Activated naive CD8-positive, alpha-beta T cell treated with anti-CD3 and anti-CD28 coated beads, Interleukin-2, amount 50 U/mL, for 24 hours (primary cell): ENCODE measurements at places on chromosomes 7 and 10.

DNA sequence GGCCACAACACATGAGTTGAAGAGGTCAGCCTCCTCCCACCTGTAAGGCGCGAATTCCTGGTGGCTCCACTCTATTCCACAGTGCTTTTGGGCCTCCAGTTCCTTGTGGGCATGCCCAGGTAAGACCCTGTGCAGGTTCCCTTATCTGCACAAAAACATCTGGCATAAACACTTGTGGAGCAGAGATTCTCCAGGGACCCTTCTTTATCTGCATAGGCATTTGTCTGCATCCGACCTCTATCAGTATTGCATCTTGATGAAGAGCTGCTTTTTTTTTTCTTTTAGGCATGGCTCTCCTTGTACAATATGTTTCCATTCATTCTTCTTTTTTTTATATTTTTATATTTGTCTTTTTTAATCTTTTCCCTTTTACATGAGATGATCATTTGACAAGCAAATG is 58.4 kb downstream of the ANKMY2 start:
- no peak for DNase-seq

DNA sequence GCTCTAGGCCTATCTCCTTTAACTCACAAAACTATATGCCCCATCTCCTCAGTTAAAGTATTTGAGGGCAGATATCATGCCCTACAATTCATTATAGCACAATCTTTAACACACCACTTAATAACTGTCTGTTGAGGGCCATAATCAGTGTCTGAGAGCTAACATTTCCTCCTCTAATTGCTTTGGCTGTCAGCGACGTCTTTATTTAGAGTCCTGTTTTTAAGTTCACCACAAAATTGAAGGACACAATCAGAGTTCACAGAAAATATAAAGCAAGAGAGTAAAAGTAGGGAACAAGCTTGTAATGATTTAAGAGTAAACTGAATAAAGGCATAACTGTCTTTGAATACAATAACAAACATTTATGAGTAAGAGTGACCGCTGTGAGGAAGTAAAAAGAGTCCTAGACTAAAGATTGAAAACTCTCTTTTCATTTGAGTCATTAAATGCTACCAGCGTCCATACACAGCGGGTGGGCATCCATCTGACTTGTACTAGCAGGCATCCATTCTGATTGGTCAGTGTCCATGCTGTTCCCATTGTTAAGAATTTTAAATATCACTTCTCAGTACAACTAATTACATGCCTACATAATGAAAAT is 38.4 kb upstream of the ABCB4 start:
- no peak for DNase-seq

GRCh38 chr10:3813986-3814837 is 29.2 kb upstream of the KLF6 start:
- DNase-seq, result no peak

GRCh38 chr7:24440892-24441291 is 132.4 kb upstream of the PALS2 start:
- DNase-seq, result no peak

DNA sequence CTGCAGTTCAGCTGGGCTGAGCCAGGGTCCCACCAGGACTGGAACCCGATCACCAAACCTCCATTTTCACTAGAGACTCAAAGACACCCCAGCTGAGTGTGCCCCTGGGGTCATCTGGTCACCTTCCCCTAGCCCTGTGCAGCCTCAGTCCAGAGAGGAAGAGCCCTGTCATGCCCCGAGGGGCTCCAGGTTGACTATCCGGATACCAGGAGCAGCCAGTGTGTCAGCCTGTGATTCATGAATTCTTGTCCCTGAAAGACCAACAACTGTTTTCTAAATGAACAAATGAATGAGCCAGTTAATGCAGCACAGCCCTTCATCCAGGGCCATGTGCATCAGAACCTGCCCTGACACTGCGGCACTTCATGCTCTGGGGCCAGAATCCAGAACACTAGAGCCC is 201.9 kb upstream of the TCERG1L start:
- DNase-seq, result no peak

GRCh38 chr10:11813177-11813576 is 10.0 kb upstream of the PROSER2 start:
- DNase-seq, result no peak

GRCh38 chr7:88243345-88243909 is 23.6 kb upstream of the SRI start:
- no peak for DNase-seq

GRCh38 chr7:1611708-1612241 is 41.9 kb upstream of the PSMG3 start:
- no peak for DNase-seq

- DNase-seq, result no peak
Observed at GRCh38 chr7:33872870-33873269, 32.5 kb upstream of the BMPER start.

DNA sequence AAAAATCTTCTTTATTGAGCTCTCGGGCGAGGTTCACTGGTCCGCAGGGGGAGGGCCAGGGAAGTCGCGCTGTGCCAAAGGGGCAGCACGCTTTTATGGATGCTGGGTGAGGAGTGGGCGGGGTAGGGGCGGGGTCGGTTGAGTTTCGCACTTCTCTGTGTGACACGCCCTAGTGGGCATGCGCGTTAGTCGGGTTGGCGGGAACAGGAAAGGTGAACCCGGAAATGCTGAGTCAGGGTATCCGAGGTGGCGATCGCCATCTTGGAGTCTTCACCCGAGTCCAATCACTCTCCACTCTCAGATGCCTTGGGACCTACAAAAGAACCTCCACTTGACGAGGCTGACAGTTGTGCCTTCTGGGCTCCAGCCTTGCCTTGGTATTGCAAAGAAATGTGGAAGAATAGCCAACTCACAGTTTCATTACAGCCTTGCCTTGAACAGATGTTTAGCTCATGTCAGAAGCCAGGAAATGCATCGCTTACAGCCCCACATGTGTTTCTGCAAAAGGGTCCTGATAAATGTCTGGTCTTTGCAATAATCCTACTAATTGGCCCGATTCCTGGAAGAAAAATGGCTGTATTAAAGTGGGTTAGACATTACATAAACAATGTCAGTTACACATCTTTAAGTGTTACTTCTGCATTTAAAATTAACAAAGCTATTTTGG is 64.1 kb downstream of the AHR start:
- DNase-seq, result no peak

GRCh38 chr7:11170175-11170574 is 196.5 kb downstream of the PHF14 start:
- no peak for DNase-seq

GRCh38 chr7:100571829-100572116 is 1.9 kb downstream of the SAP25 start:
- DNase-seq, result no peak

- no peak for DNase-seq
Observed at GRCh38 chr10:91517394-91517793, 107.2 kb downstream of the HECTD2 start.

DNA sequence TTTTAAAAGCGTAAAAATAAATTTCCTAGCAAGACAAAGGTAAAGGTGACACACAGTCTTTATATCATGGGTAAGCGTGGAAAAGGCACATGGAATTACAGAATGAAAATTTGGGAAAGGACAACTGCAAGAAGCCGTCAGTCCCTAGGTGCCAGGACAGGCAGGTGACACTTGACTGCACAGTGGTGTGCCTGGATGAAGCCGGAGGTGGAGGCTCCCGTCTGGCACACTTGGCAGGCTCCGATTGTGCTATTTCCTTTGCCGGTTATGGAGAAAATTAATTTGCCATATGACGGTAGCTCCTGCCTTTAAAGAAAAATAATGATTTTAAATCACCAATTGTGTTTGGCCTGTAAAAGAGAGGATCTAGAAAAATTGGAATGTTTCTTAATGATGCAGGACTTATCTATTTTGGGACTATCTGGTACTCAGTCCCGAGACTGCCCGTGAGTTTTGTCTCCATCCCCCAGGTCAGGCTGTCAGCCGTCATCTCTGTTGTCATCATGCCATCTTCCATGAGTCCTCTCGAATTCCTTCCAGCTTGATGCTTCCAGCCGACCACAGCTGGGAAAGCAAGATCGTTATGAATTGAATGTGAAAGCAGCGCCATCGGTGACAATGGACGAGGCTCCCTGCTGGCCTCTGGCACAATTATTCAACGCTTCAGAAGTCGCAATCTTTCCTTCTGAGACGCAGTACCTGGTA is 56.2 kb upstream of the MGMT start:
- no peak for DNase-seq

- DNase-seq, result no peak
Observed at GRCh38 chr10:75765789-75766096, 334.3 kb downstream of the LRMDA start.

GRCh38 chr7:40885503-40885902 is 750.7 kb downstream of the SUGCT start:
- no peak for DNase-seq

- DNase-seq, result peak; percentile 77
Observed at GRCh38 chr7:105656922-105657521, 75.7 kb upstream of the EFCAB10 start.

GRCh38 chr10:72011016-72011415 is 46.8 kb downstream of the CHST3 start:
- DNase-seq, result no peak

DNA sequence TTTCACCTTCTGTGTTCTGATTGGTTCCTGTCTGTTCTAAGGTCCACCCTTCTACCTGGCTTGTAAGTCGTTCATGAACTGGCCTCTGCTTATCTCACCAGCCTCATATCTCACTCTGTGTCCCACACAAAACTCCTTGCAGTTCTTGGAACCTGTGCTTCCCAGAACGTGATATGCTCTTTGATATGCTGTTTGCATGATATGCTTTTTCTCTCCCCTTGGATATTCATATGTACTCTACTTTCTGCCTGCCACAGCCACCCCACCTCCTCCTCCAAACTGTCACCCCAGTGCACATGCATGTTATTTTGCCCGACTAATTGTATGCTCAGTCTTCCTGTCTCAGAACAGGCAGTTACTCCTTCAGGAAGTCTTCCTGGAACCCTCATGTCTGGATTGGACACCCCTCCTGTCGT is 1.9 kb upstream of the ITPRIP start:
- no peak for DNase-seq

GRCh38 chr7:20327055-20327454 is 3.6 kb upstream of the ITGB8 start:
- DNase-seq, result no peak

DNA sequence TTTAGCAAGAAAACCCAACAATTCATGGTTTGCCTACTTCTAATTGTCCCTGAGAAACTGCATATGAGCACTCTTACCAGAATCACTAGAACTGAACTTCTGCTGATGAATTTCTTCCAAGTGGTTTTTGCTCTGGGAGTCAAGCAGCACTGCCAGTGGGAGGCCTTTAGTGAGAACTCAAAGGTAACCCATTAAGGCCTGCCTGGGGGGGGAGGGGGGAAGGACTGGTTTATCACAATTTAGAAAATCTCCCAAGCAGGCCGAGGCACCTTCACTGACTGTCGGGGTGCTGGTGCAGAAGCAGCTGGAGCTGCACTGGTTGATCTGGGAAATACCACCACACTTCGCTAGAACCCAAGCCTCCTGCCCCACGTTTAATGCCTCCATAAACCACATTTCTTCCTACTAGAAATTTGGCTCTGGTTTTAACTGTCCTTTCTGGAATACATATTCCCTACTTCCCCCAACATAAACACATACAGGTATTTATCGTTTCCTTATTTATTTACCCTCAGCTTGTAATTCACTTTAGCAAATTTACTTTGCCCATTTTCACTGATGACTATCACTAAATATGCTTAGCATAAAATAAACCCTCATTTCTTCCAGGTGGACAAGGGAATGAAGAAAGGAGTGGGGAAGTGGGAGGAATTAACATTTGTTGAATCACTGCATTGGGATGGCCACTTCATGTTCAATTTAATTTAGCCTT is 14.2 kb downstream of the ANK3 start:
- no peak for DNase-seq

DNA sequence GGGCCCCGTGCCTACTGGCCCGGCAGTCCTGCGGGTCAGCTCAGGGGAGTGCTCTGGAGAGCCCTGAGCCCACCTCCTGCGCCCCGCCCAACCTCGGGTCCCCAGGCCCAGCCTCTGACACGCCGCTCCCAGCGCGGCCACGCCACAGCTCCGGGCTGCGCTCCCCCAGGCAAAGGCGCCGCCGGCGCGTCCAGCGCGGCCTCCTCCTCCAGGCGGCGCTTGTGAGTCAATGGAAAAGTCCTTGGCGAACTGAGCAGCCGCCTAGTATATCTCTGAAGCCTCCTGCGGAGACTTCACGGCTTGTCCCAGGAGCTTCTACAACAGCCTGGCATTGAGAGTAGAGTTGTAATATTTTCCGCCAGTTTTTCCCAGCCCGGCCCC is 29.5 kb upstream of the BMS1 start:
- peak; percentile 85 for DNase-seq

DNA sequence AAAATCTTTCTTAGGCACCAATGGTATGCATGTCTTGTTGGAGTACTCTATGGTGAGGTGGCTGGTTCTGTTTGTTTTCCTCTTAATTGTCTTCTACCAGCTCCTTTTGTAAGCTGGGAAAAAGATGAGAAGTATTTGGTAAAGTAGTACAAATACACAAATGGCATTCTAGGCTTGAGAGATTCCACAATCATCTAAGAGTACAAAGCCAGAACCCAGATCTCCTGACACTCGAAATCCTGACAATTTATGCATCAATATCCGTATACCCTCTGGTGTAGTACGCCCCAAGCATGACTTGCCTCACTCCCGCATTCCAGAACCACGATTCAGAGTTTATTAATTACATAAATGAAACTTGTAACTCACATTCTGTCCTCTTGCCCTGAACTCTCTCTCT is 43.5 kb downstream of the CDCA7L start:
- DNase-seq, result no peak

- DNase-seq, result no peak
Observed at GRCh38 chr10:114266521-114266920, 27.5 kb downstream of the VWA2 start.

DNA sequence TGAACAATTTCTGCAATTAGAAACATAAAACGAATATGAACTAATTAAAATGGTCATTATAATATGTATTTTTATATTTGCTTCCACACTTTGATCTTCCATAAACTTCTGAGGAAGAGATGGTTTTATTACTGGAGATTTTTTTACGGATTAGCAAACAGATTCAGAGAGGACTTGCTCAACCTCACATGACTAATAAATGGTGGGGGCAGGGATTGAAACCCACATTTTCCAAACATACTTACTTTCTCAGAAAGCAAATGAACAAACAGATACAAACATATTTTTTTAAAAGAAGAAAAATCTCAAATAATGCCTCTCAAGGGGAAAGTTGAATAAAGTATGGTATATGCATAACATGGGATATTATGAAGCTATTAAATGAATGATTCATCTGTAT is 18.3 kb downstream of the ANKMY2 start:
- no peak for DNase-seq

GRCh38 chr7:15543256-15543655 is 18.6 kb downstream of the AGMO start:
- no peak for DNase-seq

GRCh38 chr10:131429942-131430341 is 118.4 kb upstream of the TCERG1L start:
- no peak for DNase-seq
